AG10803 (cell line): ENCODE measurements at places on chromosomes 1 and 21.

DNA sequence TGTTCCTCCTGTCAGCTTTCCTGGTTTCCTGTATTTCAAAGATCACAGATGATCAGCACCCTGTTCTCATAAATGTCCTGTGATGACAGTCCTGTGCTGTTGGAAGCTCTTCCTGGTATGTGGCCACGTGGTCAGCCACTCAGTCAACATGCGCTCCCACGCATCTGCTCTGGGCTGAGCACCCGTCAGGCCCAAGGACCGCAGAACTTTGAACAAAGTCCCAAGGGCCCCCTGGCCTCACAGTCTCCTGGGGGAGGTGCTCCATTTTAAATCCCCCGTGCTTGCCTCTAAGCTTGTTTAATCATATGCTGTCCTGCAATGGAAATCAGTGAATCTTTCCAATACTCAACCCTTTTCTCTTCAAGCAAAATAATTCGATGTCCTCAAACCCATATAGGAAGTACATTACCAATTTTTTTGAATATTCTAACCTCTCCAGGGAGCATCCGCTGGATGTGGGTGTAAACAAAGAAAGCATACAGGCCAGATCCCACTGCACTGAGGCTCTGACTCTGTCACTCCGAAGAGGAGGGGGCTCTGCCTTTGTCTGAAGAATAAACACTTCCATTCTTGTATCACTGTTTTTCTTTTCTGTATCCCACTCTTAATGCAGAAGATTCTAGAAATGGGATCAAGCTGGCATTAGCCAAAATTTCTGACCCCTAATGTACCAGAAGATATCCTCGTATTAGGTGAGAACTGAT, 250.3 kb downstream of the SDCCAG8 start:
- DNase-seq: no peak

GRCh38 chr1:233114159-233114558, 163.7 kb downstream of the NTPCR start:
- DNase-seq: peak; percentile 24

DNA sequence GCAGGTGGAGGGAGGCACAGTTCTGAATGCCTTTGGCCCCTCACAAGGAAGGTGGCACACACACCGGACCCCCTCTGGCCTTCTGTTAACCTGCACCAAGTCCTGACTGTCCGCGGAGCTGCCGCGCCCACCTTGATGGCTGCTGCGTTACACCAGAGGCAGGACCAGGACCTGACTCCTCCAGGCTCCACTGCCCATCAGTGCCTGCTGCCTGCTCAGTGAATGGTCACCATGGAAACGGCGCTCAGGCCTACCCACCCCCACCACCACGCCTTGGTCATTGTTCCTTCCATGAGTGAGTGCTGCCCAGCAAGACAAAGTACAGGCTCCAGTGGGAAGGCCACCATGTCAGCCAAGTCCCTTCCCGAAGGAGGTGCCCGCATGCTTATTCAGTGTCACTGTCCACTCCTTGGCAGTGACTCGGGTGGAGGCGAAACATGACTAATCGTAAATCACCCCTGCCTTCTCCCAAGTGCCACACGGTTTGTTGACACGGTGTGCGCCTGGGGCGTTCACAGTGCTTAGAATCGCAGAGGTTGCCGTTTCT, 57.3 kb downstream of the SLC37A1 start:
- DNase-seq: no peak

GRCh38 chr1:86633921-86634320, 70.5 kb upstream of the SH3GLB1 start:
- no peak for DNase-seq

DNA sequence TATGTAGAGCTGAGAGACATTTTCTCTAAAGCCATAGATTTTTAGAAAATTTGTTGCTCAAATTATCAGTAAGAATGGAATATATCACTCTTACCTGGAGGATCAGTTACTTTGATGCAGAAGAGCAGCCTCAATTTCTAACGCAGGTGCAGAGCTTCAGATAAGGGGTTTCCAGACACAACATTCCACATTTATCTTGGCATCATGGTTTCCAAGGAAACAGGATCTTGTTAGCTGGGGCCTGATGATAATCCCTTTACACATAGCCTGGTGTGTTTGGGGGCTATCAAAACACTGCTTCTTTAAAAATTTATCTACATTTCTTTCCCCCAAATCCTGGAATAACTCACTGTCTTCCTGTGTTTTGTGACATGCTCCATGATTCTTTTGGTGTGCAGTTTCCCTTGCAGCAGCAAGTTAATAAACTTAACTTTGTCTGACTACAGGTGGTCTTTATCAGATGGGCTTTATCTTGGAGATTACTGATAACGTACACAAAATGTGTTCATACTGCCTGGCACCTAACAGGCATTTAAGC, 2.7 kb upstream of the STX12 start:
- no peak for DNase-seq

- DNase-seq: no peak
These were observed 139.4 kb downstream of the DHRS3 start for GRCh38 chr1:12478612-12478985.

GRCh38 chr1:159996653-159997052, 35.1 kb downstream of the PIGM start:
- peak; percentile 95 for DNase-seq
